ENCODE measurements at places on chromosomes 16 and 17.

- no peak for DNase-seq
Measured at GRCh38 chr16:15032547-15033308, 23.1 kb downstream of the NTAN1 start.

- DNase-seq: no peak
Measured at GRCh38 chr16:60755907-60756306, 1280.3 kb downstream of the CDH8 start.

DNA sequence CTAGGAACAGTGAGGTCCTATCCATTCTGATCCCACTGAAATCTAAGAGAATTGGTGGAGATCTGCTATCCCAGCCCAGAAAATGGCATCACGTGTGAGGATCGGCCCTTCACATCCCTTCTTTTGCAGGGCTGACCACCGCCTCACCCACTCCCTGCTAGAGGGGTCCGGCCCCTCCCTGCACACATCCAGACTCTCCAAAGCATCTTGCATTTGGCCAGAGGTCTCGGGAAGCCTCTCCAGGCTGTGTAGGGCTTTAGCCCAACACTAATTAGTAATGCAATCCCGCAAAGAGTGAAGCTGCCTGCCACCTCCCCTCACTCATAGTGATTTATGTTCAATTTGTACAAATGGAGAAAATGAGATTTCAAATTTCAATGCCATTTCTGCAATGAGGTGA lies 434.4 kb upstream of the ZFHX3 start:
- DNase-seq: no peak

- DNase-seq: no peak
Measured at GRCh38 chr17:77734371-77735080, 224.0 kb upstream of the TNRC6C start.

DNA sequence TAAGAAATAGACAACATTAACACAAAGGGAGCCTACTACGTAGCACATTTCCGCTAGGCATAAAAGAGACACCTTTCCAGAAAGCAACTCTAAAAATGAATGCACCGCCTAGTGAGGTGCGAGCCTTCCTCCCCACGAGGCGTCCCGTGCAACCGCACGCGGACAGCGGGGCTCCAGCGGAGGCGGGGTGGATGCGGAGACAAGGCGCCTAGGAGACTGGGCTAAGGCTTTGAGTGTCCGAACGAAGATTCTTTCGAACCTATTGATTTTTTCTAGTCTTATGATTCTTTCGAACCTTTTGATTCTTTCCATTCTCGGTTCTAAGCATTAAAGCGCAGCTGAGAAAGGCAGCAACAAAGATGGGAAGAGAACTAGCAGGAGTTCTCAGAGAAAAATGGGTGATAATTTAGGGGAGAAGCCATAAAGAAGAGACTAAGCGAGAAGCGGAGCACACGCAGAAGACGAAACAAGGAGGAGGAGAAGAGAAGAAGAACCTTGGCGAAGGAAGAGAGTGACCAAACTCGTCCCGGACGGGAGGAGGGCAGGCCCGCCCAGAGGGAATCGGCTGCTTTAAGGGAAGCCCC lies 394 bp upstream of the CPD start:
- no peak for DNase-seq

DNA sequence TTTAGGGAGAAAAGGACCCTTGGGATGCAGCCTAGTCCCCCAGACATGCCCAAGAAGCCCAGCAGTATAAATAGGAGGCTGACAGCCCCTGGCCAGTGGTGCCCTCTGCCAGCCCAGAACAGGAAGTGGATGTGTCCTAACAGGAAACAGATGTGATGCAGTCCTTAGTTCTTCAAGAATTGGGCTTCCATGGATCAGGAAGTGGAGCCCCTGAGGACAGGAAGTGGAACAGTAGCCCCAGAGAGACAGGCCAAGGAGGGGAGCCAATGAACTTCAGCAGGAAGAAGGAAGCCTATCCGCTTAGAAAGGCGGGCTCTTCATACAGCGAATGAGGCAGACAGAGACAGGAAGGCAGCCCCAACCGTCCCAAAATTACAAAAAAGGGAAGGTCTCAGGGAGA lies 7.2 kb downstream of the CTF1 start:
- no peak for DNase-seq

DNA sequence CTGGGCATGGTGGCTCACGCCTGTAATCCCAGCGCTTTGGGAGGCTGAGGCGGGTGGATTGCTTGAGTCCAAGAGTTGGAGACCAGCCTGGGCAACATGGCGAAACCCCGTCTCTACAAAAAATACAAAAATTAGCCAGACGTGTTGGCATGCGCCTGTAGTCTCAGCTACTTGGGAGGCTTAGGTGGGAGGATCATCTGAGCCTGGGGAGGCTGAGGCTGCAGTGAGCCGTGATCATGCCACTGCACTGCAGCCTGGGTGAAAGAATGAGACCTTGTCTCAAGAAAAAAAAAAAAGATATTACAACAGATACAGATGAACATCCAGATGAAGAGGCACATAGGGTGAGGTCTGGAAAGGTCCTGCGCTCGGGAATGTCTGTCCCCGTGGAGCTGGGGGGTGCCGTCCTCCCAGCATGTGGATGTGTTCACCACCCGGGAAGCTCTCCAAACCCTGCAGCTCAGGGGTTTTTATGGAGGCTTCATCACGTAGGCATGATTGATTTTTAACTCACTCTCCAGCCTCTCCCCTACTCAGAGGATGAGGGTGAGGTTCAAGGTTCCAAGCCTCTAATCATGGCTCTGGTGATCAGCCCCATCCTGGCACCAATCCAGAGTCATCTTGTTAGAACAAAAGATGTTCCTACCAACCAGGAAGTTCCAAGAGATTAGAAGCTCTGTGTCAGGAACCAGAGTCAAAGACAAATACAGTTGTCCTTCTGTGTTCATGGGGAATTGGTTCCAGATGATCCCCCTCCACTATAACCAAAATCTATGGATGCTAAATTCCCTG lies 85.0 kb upstream of the DNAJA2 start:
- no peak for DNase-seq

DNA sequence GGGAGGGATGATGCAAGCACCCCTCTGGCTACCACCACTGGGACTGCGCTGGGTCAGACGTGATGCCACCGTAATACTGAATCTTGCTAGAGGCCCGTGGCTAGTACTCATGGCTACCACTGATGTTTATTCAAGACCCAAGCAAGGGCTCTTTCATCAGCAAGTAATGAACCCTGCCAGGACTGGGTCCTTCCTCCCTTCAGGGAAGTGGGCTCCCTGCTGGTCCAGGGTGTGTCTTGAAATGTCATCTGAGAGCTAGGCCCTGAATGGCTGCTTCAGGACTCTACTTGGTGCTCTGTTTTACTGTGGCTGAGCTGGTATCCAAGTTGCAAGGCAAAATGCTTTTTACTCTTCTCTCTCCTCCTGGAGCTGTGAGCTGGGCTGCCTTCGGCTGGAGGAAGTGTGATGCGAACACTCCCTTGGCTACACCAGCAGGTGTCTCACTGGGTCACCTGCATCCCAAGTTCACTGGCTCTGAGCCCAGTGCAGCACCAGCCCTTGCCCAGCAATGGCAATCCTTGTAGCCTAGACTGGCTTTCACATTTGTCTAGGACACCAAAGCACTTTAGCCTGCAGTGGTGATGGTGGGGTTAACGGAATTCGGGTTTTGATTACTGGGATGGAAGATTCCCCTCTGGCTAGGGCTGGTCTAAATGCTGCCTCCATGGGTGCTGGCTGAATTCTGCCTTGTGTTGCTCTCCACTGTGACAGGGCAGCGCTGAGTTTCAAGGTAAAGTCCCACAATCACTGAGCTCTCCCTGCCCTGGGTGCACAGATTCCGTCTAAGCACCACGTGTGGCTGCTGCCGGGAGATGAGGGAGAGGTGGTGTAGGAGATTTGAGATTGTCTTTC lies 98.6 kb downstream of the USP22 start:
- DNase-seq: no peak

- no peak for DNase-seq
Measured at GRCh38 chr17:27669850-27670249, 38.9 kb downstream of the LGALS9 start.
